ENCODE measurements at places on chromosomes 5 and 9.
A peak's percentile ranks its signal among the peaks of the same experiment; 100 is the strongest.

DNA sequence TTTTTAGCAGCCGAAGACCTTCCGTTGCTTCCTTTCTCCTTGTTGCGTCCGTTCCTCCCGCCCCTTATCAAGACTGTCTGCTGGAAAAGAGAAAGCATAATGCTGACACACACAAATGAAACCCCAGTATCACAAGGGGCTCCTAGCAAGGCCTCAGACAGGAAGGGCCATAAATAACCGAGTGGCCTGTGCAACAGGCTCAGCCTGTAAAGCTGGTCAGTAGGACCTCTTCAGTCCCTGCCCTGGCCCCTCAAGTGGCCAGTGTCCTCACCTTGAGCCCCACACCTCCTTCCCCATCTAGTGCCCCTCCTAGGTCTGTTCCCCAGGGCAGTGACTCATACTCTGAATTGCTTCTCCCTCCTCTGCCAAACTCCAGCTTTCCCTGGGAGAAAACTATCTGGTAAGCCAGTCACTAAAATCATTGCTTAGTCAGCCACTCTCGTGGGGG, 174.6 kb upstream of the IL12B start:
- DNase-seq = no peak

DNA sequence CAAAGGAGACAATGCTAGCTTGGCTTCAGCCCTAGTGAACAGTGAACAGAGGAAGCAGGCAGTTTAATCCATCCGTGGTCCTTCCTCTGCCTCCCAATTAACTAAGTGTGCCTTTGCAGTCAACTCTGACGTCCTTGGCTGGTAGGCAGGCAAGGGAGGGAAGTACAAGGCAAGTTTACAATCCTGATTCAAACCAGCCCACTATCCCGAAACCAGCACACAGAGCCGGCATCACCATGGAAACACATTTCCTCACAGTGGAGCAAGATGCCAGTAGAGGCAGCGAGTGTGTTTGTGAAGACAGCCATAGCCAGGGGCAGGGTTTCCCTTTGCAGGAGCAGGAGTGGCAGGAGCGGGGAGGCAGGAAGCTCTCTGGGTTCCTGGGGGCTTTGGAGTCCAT, 73.9 kb downstream of the GOLPH3 start:
- DNase-seq = no peak

GRCh38 chr5:44388321-44389089, 715 bp downstream of the FGF10 start:
- DNase-seq = no peak

- DNase-seq = no peak
Measured at GRCh38 chr5:111463311-111463710, 49.0 kb downstream of the STARD4 start.

DNA sequence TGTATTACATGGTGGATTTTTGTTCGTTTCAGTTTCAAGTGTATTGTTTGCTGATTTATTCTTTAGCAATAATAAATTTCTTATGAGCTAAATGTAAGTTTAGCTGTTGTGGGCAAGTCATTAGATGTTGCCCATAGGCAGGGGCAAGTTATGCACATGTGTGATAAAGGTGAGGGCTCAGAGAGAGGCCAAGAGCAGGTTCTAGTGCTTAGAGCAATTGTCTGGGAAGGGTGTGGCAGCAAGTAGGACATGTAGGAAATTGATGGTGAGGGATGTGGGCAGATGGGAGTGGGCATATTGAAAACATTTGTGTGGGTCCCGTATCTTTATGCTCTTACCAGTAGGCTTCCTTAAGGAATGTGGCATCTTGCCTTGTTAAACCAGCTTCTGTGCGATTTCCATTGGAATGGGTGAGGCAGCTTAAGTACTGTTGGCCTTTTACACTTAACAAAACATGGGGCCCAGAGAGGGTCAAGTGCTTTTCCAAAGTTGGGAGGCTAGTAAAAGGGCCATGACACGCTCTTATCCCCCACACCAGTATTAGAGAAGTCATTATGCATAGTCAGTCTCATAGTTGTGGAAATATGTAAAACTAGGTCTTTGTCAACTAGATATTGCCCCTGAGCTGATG, 60.6 kb downstream of the KDM4C start:
- DNase-seq = no peak

DNA sequence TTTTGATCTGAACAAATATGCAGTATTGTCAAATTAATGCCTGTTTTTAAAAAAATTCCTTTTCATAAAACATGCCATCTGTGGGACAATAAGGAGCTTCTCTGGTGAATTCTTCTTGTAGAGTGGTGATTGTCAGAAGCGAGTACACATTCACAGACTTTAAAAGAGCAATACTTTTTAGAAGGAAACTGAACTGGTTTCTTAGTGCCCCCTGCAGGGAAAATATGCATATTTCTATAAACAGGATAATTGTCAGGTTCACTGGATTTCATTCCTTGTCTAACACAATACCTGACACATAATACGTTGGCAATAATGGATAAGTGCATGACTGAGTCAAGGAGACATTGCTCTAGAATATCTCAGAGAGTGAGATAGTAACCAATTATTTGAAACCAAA, 133.7 kb downstream of the KIF4B start:
- no peak for DNase-seq

DNA sequence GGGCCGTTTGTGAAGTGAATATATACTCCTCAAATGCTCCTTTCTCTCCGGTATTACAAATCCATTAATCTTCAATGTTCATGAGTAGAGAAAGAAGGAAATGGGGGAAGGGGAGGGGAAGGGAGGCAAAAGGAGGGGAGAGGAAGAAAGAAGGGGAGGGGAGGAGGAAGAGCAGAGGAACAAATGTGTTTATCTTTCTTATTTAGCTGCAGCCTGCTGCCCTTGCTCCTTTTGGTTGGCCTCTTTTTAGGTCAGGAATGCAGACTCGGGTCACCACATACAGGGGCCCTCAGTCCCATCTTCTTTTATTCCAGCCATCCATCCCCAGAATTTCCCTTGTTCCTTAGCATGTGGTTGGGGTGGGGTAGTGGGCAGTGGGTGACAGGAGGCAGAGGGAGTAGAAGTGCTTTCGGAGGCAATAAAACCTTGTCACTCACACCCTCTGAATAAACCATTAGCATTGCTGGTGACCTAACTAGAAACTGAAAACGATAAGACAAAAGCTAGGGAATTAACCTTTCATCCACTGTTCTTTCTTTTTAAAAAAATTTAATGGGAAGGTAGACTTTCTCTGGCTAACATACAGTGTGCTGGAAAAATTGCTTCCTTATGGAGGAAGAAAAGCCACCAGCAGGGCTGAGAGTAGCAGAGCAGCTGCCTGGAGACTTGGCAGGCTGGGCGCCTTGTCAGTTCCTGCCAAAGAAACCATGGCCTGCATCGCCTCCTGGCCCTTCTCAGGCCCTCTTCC, 16.8 kb upstream of the PRLR start:
- no peak for DNase-seq

GRCh38 chr5:136740228-136740627, 374.9 kb upstream of the TRPC7 start:
- no peak for DNase-seq

- no peak for DNase-seq
Measured at GRCh38 chr5:43627028-43627427, 24.0 kb downstream of the NNT start.

DNA sequence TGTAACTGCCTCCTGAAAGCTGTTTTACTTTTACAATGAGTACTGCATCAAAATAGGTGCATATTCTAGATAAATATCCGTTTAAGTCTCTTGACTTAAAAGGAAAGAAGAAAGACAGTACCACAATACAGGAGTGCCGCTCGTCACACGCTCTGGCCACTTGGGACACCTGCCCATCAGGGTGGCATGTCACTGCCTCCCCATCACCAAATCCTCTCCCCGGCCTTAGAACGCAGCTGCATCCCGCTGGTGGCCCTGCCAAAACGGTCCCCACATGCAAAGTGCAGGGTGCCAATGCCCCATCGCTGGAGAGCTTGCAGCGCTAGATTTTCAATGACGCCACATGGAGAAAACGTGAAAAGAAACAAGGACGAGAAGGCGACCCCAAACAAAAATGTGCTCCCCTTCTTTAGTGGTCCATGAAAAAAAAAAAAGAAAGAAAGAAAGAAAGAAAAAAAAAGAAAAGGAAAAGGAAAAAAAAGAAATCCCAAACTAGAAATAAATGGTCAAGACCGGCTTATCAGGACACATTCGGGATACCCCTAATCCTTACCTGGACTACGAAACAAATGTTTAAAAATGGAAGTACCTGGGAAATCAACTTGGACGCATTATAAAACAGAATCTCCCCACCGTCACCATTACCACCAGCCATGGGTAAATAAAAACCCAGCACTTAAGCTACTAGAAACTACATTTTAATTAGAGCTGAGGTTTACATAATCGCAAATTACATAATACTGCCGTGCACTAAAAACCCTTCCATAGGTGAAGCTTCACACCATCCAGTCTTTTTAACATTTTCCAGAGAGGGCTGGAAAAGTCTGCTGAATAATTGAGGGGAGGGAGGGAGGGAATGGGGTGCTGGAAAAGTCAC, 1.0 kb downstream of the ANKH start:
- DNase-seq = no peak

GRCh38 chr5:142977363-142978051, 207.3 kb downstream of the ARHGAP26 start:
- DNase-seq = peak; percentile 15

- DNase-seq = no peak
Measured at GRCh38 chr5:109089191-109089590, 320.6 kb downstream of the PJA2 start.

GRCh38 chr9:93593144-93593658, 16.8 kb downstream of the PHF2 start:
- DNase-seq = no peak

GRCh38 chr5:88888848-88889188, 5.8 kb upstream of the MEF2C start:
- DNase-seq = no peak

- no peak for DNase-seq
Measured at GRCh38 chr5:87048156-87048555, 219.5 kb upstream of the RASA1 start.

- DNase-seq = no peak
Measured at GRCh38 chr5:123795688-123796087, 283.7 kb downstream of the CSNK1G3 start.

- no peak for DNase-seq
Measured at GRCh38 chr5:6660688-6661087, 27.4 kb downstream of the SRD5A1 start.

- DNase-seq = no peak
Measured at GRCh38 chr9:114488398-114489129, 16.7 kb downstream of the WHRN start.

- DNase-seq = no peak
Measured at GRCh38 chr9:77751341-77752091, 103.4 kb upstream of the GNA14 start.

GRCh38 chr5:90434116-90434714, 24.7 kb upstream of the CETN3 start:
- DNase-seq = peak; percentile 13

All from stimulated activated CD4-positive, alpha-beta T cell treated with anti-CD3 and anti-CD28 coated beads, Interleukin-1b, Interleukin-23, amount 100 ng/mL, for 4 hours (primary cell).